ENCODE measurements at places on chromosomes 2 and 18.
A peak's percentile ranks its signal among the peaks of the same experiment; 100 is the strongest.

DNA sequence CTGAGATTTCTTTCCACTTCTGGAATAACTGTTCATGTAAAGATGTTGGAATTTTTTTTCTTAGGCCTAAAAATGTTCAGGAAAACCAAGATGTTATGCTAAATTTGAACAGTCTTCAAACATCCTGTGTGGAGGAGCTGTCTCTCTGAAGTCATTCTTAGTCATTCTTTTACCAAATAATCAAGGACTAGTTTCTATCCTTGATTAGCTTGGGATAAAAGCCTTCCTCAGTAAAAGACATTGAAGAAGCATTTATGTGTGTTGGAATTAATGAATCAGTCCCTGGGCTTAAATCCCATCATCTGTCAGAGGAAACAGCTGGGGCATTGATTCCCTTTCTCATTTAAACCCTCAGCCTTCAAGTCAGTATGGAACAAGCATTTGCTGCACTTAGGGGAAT lies 300.1 kb upstream of the NXPH2 start:
- no peak for DNase-seq

GRCh38 chr18:72721330-72721729 lies 146.5 kb downstream of the NETO1 start:
- no peak for DNase-seq

- no peak for DNase-seq
Measured at GRCh38 chr2:41033127-41033526, 581.2 kb upstream of the SLC8A1 start.

DNA sequence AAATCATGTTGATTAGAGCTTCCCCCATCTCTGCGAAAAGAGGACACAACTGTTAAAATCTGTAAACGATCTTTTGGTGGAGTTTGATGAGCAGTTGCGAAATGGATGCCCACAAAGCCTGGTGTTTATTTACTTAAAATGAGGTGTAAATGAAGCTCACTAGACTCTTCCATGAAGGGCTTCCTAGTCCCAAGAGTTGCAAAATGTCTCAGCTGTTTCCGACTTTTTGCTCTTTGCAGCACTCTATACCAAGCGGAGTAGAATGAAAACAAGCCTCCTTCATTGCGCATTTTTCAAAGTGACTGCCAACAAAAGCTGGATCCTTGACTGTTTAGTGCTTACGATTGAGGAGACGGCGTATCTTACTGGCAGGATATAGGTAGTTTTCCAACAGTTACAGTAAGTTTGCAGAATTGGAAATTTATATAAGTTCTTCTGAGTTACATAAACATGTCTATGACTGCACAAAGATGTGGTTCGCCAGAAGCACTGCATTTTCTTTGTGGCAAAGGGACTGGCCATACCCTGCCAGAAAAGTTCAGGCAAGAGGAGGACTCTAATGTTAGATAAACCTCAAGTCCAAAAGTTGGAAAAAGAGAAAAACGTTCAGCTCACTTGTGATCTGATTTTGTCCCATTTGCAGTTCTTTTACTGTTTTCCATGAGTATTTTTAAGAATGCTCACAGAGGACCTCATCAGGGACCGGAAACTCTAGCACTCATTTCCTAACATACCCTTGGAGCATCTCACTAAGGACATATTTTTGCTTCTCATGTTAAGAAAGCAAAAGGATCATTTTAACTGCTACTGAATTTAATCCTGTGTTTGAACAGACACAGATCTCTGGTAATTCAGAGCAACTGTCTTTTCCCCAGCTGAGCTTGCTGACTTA lies 42.7 kb downstream of the COLEC12 start:
- no peak for DNase-seq

DNA sequence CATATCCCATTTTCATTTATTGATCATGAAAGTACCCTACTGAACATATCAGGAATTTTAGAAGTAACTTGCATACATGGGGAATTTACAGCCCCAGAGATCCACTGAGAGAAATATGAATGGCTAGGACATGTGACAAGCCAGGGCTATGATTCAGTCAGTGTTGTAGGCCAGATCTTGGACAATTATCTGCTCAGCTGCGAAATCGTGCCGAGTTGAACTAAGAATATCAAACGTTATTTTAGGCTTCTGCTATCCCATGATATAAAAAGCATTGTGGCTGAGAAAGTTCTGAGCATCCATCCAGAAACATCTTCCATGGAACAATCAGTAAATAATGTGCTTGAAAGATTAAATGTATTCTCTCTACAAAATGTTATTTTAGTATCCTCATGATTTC lies 85.7 kb upstream of the UNC80 start:
- no peak for DNase-seq

GRCh38 chr2:3805201-3805939 lies 102.0 kb downstream of the DCDC2C start:
- peak; percentile 59 for DNase-seq

- no peak for DNase-seq
Measured at GRCh38 chr2:96470636-96471035, 34.5 kb downstream of the NEURL3 start.

- no peak for DNase-seq
Measured at GRCh38 chr2:84273406-84273805, 185.7 kb downstream of the SUCLG1 start.

GRCh38 chr2:45902781-45903375 lies 251.4 kb downstream of the PRKCE start:
- DNase-seq: no peak

- DNase-seq: no peak
Measured at GRCh38 chr2:238574490-238575271, 148.0 kb downstream of the ASB1 start.

- DNase-seq: peak; percentile 73
Measured at GRCh38 chr2:38528008-38528442, 74.7 kb downstream of the HNRNPLL start.

Data from SW480 (cell line).